ENCODE measurements at places on chromosomes 3 and 15. TPM values are rescaled to one million over a fixed set of nuclear protein-coding genes. Genes with fewer than 3 reads are reported as not detected.

GRCh38 chr3:182746959-182747358 lies 46.3 kb upstream of the ATP11B start:
- no peaks in the 10 kb centered on the region for H3K4me1 ChIP-seq
- peaks cover 2% of the 10 kb centered on the region for H3K27me3 ChIP-seq
- no peak overlapping the region for H3K4me3 ChIP-seq

FSD2 gene
- not detected for total RNA-seq

RLBP1 gene
- not detected for total RNA-seq

GPR15 gene
- total RNA-seq, result 6.8 TPM

INKA1 gene
- total RNA-seq, result 1.3 TPM

SPINT1 gene
- 11.0 TPM for total RNA-seq

DNA sequence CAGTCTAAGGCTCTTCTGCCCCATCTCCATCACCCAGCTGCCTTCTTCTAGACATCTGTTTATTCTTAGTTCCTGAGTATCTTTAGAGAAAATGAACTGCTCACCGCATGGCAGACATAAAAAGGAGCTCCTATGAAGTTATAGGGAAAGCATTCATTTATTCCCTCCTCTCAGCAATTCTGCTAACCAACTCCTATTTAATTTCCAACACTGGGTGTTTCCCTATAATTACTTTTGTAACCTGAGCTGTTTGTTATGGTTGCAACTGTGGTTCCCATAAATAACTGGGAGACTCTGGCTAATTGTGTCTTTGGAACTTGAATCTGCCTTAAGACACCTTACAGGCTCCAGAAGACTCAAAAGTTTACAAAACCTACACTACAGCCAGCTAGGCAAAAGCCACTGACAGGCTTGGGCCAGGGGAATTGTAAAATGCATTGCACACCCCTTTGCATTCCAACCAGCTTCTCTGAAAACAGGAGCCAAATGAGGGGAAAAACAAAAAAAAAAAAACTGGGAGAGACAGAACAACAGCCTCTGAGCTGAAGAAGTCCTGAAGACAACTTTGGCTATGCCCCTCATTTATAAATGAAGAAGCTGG lies 231.5 kb upstream of the FEZF2 start:
- no peaks in the 10 kb centered on the region for H3K4me1 ChIP-seq
- H3K27me3 ChIP-seq, result no peaks in the 10 kb centered on the region
- no peak overlapping the region for H3K27ac ChIP-seq
- no peak overlapping the region for H3K4me3 ChIP-seq
- no peaks in the 10 kb centered on the region for H3K36me3 ChIP-seq
- DNase-seq, result no peak

GRCh38 chr3:21806733-21807132 lies 55.7 kb upstream of the ZNF385D start:
- H3K27ac ChIP-seq, result no peak overlapping the region
- no peak for DNase-seq
- no peaks in the 10 kb centered on the region for H3K36me3 ChIP-seq
- no peaks in the 10 kb centered on the region for H3K4me1 ChIP-seq

DNA sequence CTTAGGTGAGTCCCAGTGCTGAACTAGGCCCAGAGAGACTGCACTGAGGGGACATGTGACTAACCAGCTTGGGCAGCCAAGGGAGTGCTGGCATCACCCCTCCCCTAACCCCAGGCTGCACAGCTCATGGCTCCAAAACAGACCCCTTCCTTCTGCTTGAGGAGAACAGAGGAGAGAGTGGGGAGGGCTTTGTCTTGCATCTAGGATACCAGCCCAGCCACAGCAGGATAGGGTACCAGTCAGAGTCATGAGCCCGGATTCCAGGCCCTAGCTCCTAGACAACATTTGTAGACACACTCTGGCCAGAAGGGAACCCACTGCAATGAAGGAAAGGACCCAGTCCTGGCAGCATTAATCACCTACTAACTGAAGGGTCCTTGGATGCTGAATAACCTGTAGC lies 49.9 kb upstream of the PLSCR4 start:
- no peak for DNase-seq
- no peak overlapping the region for H3K4me3 ChIP-seq
- no peaks in the 10 kb centered on the region for H3K4me1 ChIP-seq
- H3K27ac ChIP-seq, result no peak overlapping the region
- H3K36me3 ChIP-seq, result no peaks in the 10 kb centered on the region

DNA sequence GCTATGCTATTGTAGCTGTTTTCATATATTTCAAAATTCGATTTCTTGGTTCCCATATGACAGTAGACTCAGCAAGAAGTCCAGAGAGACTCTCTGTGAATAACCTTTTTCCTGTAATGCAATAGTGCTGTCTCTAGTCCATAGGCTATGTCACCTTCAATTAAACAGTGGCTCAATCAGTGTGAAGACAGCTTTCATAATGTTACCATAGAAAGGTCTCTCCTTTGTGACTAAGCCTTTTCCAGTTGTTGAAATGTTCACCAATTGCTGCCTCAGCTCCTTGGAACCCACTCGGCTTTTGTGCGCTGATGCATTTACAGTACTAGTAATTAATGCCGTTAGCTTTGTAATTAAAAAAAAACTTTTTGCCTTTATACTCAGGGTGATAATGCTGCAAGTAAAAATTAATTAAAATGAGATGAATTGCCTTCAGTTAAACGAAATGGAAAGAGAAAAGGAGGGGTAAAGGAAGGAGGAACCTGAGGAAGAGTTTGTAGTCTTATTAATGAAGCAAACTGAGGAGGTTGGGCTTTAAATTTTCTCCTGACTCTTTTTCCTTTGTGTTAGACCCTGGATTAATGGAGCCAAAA lies 214.8 kb downstream of the LSAMP start:
- no peaks in the 10 kb centered on the region for H3K27me3 ChIP-seq
- H3K4me3 ChIP-seq, result no peak overlapping the region
- H3K27ac ChIP-seq, result no peak overlapping the region

CELF6 gene
- 0.27 TPM for total RNA-seq

DNA sequence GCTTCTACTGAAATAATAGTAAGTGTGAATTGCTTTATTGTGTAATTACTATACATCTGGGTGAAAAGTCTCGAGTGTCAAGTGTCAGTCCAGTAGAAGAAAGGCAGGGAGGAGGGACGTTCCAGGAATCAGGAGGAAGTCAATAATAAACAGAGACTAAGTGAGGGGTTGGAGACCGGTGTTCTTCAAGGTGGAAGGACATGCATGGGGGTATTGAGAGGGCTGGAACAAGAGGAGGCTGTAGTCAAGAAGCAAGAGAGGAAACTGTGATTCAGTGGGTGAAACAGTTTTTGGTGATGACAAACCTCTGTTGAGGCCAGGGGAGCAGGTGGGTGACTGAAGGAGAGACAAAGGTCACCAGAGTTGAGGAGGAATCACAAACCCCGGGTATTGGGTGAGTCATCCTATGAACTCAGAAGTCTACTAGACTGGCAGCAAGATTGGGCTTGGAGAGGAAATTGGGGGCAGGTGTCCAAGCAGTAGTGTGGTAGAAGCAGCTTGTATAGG lies 11.6 kb upstream of the SCAMP5 start:
- H3K27ac ChIP-seq, result peak overlapping the region; percentile 77
- no peak for DNase-seq
- peak overlapping the region; percentile 15 for H3K4me3 ChIP-seq
- no peaks in the 10 kb centered on the region for H3K27me3 ChIP-seq

IL20RB gene
- 1.5 TPM for total RNA-seq

CDCP1 gene
- 1.2 TPM for total RNA-seq

PAQR5 gene
- total RNA-seq, result 0.12 TPM

- no peak overlapping the region for H3K27ac ChIP-seq
- DNase-seq, result no peak
- H3K36me3 ChIP-seq, result no peaks in the 10 kb centered on the region
- no peak overlapping the region for H3K4me3 ChIP-seq
Measured at GRCh38 chr3:133926736-133927539, 31.3 kb upstream of the RAB6B start.

- peaks cover 12% of the 10 kb centered on the region for H3K27me3 ChIP-seq
- H3K4me1 ChIP-seq, result no peaks in the 10 kb centered on the region
- DNase-seq, result no peak
- no peak overlapping the region for H3K27ac ChIP-seq
- peaks cover 1% of the 10 kb centered on the region for H3K36me3 ChIP-seq
Measured at GRCh38 chr15:39860200-39860599, 59.9 kb downstream of the GPR176 start.

- H3K4me3 ChIP-seq, result no peak overlapping the region
- peaks cover 87% of the 10 kb centered on the region for H3K4me1 ChIP-seq
- H3K36me3 ChIP-seq, result peaks cover 43% of the 10 kb centered on the region
- no peaks in the 10 kb centered on the region for H3K27me3 ChIP-seq
Measured at GRCh38 chr15:60390871-60391501, 6.8 kb downstream of the ANXA2 start.

DNA sequence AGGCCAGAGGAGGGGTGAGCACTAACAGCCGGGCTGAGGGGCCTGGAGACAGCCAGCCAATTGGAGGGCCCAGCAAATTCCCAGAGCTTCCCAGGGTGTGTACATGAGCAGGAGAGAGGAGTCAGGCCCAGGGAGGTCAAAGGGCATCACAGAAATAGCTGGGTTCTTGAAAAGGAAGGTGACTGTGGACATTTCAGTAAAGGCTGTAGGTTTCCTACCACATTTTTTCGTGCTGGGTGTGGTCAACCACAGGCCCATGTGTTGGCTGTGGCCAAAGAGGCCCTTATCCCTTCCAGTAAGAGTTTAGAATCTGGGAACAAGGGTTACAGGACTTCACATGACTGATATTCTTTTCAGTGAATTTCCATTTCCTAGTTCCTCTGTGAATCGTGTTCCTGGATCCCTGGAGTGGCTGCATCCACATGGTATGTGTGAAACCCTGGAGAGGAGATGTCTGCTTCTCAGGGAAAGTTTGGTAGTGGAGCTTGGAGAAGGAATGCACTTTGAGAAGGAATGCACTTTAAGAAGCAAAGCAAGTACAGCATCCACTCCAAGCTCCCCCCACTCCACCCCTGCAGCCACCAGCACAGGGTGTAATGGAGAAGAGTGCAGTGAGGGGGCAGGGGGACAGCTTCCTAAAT lies 73.2 kb upstream of the HEG1 start:
- no peak overlapping the region for H3K27ac ChIP-seq
- H3K4me1 ChIP-seq, result peaks cover 45% of the 10 kb centered on the region
- DNase-seq, result no peak

- no peak overlapping the region for H3K4me3 ChIP-seq
- peak overlapping the region; percentile 13 for H3K27ac ChIP-seq
- no peaks in the 10 kb centered on the region for H3K4me1 ChIP-seq
- H3K36me3 ChIP-seq, result peaks cover 1% of the 10 kb centered on the region
- H3K27me3 ChIP-seq, result peaks cover 37% of the 10 kb centered on the region
Measured at GRCh38 chr3:193948459-193948858, 187.5 kb upstream of the HES1 start.

- H3K27ac ChIP-seq, result peak overlapping the region; percentile 82
- H3K27me3 ChIP-seq, result no peaks in the 10 kb centered on the region
- no peak for DNase-seq
- peaks cover 30% of the 10 kb centered on the region for H3K36me3 ChIP-seq
- peak overlapping the region; percentile 54 for H3K4me3 ChIP-seq
Measured at GRCh38 chr3:152321200-152321954, 52.6 kb downstream of the MBNL1 start.

DNA sequence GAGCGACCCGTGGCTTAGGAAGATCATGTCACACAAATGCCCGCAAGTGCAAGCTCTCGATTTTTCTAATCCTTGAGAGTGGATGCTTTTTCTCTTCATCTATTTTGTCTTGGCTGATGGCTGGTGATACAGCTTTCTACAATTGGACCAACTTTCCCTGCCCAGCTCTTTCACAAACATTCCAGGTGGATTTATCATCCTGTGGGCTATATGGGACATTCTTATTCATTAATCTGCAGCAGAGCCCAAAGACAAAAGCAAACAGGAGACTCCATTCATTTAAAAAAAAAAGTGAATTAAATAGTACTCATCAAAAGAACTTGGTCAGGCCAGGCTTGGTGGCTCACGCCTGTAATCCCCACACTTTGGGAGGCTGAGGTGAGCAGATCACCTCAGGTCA lies 14.2 kb upstream of the TSEN2 start:
- no peaks in the 10 kb centered on the region for H3K36me3 ChIP-seq
- peaks cover 11% of the 10 kb centered on the region for H3K4me1 ChIP-seq
- no peak overlapping the region for H3K27ac ChIP-seq
- H3K4me3 ChIP-seq, result no peak overlapping the region
- DNase-seq, result no peak
- H3K27me3 ChIP-seq, result no peaks in the 10 kb centered on the region

DNA sequence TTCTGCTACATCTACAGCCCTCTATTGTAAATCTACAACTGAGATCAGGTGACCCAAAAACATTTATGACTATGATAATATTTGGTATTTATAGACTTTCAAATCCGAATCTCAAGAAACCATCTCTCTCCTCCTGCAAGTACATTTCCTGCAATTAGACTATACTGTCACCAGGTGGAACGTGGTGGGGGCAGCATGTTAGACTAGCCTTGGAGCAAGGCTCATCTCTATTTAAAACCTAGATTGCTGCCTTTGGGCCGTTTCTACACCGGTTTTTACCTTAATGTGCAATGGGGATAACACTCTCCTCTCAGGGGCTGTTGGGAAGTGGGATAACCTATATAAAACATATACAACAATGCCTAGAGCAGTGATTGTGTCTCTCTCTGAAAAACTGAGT lies 3.8 kb upstream of the KATNBL1 start:
- peaks cover 8% of the 10 kb centered on the region for H3K27me3 ChIP-seq
- H3K4me1 ChIP-seq, result peaks cover 14% of the 10 kb centered on the region
- no peaks in the 10 kb centered on the region for H3K36me3 ChIP-seq
- DNase-seq, result no peak

LEKR1 gene
- total RNA-seq, result not detected

PYGO1 gene
- not detected for total RNA-seq

GRCh38 chr3:69710153-69710977 lies 28.9 kb upstream of the MITF start:
- H3K4me1 ChIP-seq, result no peaks in the 10 kb centered on the region
- no peak overlapping the region for H3K27ac ChIP-seq
- H3K27me3 ChIP-seq, result peaks cover 3% of the 10 kb centered on the region

NAALADL2 gene
- not detected for total RNA-seq

SCAANT1 gene
- not detected for total RNA-seq

CHRNA5 gene
- total RNA-seq, result 6.4 TPM

Data from activated T-helper 1 cell treated with anti-CD3 and anti-CD28 coated beads, Interleukin-12 subunit alpha, Interleukin-12 subunit beta, Interleukin-2, Interleukin-4 antibody, amounts not matched to agents 30 ng/mL and 10 ng/mL and 1 ng/mL, durations not matched to agents 14 hours and 24 hours and 36 hours (primary cell).